ENCODE measurements at places on chromosomes 4 and X.

GRCh38 chr4:186900232-186900900 lies 176.7 kb upstream of the FAT1 start:
- no peak for ATAC-seq

DNA sequence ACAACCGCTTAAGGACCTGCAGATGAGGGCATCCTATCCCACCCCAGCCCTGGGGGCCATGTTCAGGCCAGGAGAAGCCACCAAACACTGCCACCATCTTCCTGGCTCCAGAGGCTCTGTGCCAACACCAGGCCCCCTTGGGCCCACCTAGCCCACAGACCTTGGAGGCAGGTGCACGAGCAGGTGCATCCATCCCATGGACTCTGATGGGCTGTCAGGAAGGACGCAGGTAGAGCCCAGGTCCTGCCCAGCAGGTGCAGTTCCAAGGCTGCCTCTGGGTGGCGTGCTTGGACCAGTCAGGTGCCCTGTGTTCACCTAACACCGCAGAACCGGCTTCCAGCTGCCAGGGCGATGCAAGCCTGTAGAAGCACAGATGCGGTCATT lies 22.8 kb upstream of the PDE6B start:
- no peak for ATAC-seq

DNA sequence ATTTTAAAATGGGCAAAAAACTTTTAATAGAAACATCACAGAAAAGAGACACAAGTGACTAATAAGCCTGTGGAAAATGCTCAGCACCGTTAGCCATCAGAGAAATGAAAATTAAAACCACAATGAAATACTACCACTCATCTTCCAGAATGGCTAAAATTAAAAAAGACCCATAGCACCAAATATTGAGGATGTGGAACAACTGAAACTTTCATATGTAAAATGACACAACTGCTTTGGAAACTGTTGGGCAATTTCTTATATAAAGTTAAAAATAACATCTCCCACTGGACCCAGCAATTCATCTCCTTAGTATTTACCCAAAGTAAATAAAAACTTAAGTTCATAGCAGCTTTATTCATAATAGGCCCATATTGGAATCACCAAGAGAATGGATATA lies 94.2 kb downstream of the TENM3 start:
- no peak for ATAC-seq

- ATAC-seq, result no peak
Measured at GRCh38 chr4:169668069-169668721, 47.8 kb downstream of the CLCN3 start.

- no peak for ATAC-seq
Measured at GRCh38 chr4:94575652-94576051, 123.9 kb downstream of the PDLIM5 start.

- no peak for ATAC-seq
Measured at GRCh38 chr4:165966833-165967232, 93.8 kb downstream of the TLL1 start.

- ATAC-seq, result no peak
Measured at GRCh38 chr4:86910369-86910768, 18.1 kb upstream of the C4orf36 start.

GRCh38 chr4:80074651-80075050 lies 1.6 kb upstream of the ANTXR2 start:
- ATAC-seq, result no peak

DNA sequence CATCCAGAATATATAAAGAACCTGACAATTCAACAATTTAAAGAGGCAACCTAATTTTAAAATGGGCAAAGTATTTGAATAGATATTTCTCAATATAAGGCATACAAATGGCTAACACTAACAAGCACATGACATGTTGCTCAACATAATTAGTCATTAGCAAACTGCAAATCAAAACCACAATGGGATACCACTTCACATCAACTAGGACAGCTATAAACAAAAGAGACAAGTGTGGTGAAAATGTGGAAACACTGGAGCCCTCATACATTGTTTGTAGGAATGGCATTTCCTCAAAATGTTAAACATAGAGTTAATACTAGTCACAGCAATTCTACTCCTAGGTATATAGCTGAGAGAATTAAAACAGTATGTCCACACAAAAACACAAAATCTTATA lies 96.7 kb downstream of the CORIN start:
- ATAC-seq, result no peak

Measured in stimulated activated memory B cell treated with anti-CD40 and anti-IgM and Interleukin-4, amounts not matched to agents 10 μg/mL and 1 μg/mL and 100 μg/mL, for 72 hours (primary cell).